ENCODE measurements at places on chromosomes 12 and 14. TPM values are rescaled to one million over a fixed set of nuclear protein-coding genes. Genes with fewer than 3 reads are reported as not detected.

CLEC4A gene
- total RNA-seq: 1.6 TPM

DNA sequence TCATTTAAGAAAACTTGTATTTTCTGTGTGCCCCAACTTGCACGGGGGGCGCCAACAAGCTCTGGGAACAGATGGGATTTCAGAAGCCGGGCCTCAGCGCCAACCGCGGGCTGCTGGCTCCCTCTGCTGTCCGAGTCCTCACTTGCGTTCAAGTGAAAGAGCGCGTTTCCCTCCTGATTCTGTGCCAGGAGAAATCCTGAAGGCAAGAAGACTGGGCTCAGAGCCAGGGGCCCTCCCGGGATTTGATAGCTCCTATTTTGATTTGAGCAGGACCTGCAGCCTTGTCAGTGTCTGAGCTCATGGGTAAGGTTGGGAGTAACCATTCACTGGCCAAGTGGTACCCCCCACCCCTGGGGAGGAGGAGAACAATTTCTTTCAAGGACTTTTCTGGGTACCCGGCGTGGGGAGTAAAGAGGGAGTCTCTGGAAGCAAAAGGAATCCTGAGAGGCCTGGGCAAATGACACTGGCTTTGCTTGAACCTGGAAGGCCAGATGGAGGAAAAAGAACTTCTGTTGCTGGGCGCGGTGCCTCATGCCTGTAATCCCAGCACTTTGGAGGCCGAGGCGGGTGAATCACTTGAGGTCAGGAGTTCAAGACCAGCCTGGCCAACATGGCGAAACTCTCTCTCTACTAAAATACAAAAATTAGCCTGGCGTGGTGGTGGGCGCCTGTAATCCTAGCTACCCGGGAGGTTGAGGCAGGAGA is 179.0 kb upstream of the RGS6 start:
- peak; percentile 84 for DNase-seq

TMEM119 gene
- 10.6 TPM for total RNA-seq

- no peak for DNase-seq
Measured at GRCh38 chr12:75337905-75338304, 3.4 kb downstream of the GLIPR1L1 start.

ELK3 gene
- total RNA-seq: 18.6 TPM

MANSC1 gene
- 66.7 TPM for total RNA-seq

All from mucosa of gallbladder (tissue), 1 donor.